ENCODE measurements at places on chromosomes 5 and 9.

DNA sequence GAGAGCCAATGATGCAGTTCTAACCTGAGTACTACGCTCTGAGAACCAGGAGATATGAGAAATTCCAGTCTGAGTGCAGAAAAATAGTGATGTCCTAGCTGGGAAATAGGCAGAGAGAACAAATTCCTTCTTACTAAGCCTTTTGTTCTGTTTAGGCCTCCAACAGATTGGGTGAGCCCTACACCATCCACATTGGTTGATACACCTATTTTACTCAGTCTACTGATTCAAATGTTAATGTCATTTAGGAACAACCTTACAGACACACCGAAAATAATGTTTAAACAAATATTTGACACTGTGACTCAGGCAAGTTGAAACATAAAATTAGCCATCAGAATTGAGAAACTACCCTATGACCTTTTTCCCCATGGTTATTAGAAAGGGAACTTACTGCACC, 333.9 kb upstream of the IZUMO3 start:
- no peak for DNase-seq

- no peak for DNase-seq
These were observed 4.9 kb upstream of the SCGB3A1 start for GRCh38 chr5:180596115-180596667.

DNA sequence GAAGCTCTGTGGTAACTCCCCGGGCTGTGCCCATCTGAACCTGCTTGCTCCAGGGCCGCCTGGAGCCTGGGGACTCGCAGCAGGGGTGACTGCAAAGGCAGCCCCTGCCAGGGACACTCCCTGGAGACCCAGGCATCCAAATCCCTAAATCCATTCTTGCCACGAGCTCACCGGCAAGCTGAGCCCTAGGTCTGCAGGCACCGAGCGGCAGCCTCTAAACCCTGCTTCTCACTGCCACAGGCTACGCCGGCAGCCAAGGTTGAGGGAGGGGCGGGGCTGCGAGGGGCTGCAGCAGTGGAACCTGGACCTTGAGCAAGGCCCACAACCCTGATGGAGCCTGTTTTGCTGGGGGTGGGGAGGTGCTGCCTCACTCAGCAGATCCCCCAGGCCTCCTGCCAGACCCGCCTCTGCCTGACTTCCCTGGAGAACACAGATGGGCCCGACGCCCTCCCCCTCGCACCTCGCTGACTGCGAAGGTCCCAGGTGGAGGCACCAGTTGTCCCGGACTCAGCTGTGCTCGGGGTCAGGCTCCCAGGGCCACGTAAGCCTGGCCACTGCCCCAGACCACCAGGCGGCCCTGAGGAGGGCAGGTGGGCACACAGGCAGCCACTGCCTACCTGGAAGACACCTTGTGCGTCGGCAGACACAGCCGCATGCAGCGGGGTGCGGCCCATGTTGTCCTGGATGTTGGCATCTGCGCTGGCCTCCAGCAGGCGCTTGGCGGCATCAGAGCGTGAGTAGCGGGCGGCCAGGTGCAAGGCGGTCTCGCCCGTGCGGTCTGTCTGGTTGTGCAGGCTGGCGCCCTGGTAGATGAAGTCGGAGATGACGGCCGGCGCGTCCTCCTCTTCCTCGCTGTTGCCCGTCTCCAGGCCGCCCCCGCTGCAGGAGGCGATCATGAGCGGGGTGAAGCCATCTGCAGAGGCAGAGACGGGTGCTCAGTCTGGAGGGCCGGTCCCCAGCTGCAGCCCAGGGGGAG, 17.4 kb upstream of the SEC16A start:
- no peak for DNase-seq

- DNase-seq, result no peak
These were observed 267.6 kb downstream of the KCTD16 start for GRCh38 chr5:144438237-144438636.

DNA sequence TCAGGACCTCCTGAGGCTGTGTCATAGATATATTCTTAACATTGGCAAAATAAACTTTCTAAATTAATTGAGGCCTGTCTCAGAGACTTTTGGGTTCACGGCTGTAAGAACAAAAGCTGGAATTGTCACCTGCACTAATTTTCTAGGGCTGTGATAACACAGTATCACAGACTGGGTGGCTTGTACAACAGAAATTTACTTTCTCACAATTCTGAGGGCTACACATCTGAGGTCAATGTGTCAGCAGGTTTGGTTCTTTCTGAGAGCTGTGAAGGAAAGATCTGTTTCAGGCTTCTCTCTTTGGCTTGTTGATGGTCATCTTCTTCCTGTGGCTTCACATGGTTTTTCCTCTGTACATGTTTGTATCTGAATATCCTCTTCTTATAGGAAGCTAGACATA, 29.2 kb upstream of the NFIL3 start:
- DNase-seq, result no peak

- DNase-seq, result no peak
These were observed 27.1 kb upstream of the F2R start for GRCh38 chr5:76688836-76689235.
